ENCODE measurements at places on chromosomes 3 and 15. TPM values are rescaled to one million over a fixed set of nuclear protein-coding genes. Genes with fewer than 3 reads are reported as not detected.
A peak's percentile ranks its signal among the peaks of the same experiment; 100 is the strongest.

DNASE1L3 gene
- total RNA-seq: not detected

RLBP1 gene
- total RNA-seq: not detected

ALDH1A2 gene
- not detected for total RNA-seq

- H3K4me1 ChIP-seq: peaks cover 6% of the 10 kb centered on the region
- no peak overlapping the region for H3K4me3 ChIP-seq
- no peak overlapping the region for H3K27ac ChIP-seq
Observed at GRCh38 chr15:70580958-70581357, 182.4 kb downstream of the UACA start.

DNA sequence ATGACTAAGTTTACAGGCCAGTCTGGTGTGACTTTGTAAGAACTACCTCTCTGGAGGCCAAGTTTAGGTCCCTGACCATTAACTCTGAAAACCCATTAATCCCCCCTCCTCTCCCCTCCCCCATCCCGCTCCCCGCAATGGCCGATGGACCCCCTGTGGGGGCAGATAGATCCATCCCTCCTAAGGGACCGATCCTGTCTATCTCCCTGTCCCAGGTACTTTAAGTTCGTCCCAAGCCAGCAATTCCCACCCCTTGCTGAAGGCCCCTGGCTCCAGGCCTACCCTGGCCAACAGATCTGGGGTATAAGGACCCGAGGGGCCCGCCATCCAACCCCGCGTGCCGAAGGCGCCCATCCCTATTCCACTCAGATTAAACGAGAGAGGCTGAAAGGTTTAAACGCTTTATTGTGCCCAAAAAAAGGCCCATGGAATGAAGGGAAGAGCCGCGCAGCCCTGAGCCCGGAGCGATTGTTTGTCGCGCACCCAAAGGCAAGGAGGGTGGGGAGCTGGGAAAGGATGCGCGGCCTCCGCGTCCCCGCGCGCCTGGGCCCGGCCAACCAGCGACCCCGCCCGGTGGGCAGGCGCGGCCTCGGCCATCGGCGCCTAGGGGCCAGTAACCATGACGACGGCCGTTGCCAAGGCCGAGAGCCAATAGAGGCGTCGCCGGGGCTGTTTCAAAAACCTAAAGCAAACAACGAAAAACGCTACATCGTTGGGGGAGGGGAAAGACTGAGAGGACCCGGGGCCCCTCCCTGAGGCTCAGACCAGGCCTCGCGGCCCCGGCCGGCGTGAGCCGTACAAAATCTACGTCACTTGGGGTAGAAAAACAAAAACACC is 35.9 kb downstream of the HMCES start:
- H3K27ac ChIP-seq: peak overlapping the region; percentile 88
- peak overlapping the region; percentile 85 for H3K4me3 ChIP-seq
- DNase-seq: peak; percentile 96
- no peaks in the 10 kb centered on the region for H3K27me3 ChIP-seq
- H3K36me3 ChIP-seq: no peaks in the 10 kb centered on the region
- no peaks in the 10 kb centered on the region for H3K4me1 ChIP-seq

AMIGO3 gene
- 1.3 TPM for total RNA-seq

DUOXA2 gene
- not detected for total RNA-seq

- H3K4me3 ChIP-seq: no peak overlapping the region
- H3K36me3 ChIP-seq: no peaks in the 10 kb centered on the region
- H3K27ac ChIP-seq: no peak overlapping the region
- DNase-seq: peak; percentile 25
- H3K4me1 ChIP-seq: peaks cover 18% of the 10 kb centered on the region
Observed at GRCh38 chr3:101631098-101631796, 45.7 kb downstream of the ZBTB11 start.

GOLGA8J gene
- total RNA-seq: not detected

SMCO1 gene
- total RNA-seq: not detected

DNA sequence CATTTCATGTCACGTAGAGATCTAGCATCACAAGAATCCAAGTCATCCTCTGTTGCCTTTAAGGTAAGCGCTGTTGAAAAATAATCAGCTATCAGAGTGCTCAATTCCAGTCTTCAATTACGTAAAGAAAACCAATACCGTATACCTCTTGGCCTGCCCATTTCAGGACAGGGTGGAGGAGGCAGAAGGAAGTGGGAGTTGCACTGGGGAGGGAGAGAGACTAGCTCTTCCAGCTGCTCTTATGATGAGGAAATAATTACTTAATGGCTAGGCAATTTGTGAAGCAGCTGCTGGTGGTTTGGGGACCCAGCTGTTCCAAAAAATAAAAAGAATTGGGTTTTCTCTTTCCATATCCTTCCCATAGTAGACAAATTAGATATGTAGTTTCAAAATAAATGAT is 365.8 kb upstream of the MCTP2 start:
- H3K27ac ChIP-seq: no peak overlapping the region
- no peak for DNase-seq
- no peaks in the 10 kb centered on the region for H3K27me3 ChIP-seq
- H3K4me1 ChIP-seq: no peaks in the 10 kb centered on the region

DNA sequence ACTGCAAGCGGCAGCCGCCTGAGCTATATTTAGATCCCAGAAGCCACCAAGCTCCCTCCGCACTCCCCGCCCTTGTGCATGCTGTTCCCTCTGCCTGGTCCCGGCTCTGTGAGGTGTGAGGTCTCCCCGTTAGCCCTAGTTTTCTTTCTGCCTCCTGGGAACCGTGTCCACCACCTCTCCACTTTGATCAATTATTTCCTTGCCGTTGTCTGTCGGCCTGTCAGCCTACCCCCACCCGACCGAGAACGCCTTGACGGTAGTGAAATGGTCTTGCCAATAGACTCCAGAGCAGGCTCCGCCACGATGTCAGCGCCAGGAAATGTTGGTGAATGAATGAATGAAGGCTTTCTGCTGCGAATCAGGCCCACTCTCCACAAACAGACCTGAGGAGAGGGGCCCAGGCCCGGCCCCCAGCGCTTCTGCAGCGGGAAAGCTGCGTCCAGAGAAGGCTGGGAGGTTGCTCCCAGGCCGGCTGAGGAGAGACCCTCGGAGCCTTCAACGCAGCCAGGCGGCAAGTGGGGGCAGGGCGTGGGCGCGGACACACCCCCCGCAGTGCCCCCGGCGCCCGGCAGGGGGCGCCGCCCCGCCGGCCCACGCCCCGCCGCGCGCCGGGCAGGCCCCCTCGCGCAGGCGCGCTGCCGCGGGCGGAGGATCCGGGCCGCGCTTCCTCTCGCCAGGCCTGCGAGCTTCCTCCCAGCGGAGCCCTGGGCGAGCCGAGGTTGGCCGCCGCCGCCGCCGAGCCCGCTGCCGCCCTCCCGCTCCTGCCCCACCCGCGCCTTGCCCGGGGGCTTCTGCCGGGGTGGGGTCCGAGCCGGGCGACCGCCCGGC is at the start of gene CSK:
Gene CSK, plus strand, starts transcription at position 650 of the 828 bp plus-strand sequence. CDS start 16,218 bp downstream, outside the sequence.
- H3K4me1 ChIP-seq: peaks cover 15% of the 10 kb centered on the region
- peak within 1 kb of the TSS; percentile 86 for H3K4me3 ChIP-seq
- peak within 1 kb of the TSS; percentile 22 for H3K27ac ChIP-seq
- DNase-seq: peak; percentile 83
- H3K27me3 ChIP-seq: no peaks in the 10 kb centered on the region

GRCh38 chr15:60411774-60412425 is 14.1 kb upstream of the ANXA2 start:
- no peak overlapping the region for H3K27ac ChIP-seq
- no peaks in the 10 kb centered on the region for H3K36me3 ChIP-seq
- no peaks in the 10 kb centered on the region for H3K27me3 ChIP-seq
- H3K4me3 ChIP-seq: no peak overlapping the region

- no peak overlapping the region for H3K4me3 ChIP-seq
- peaks cover 66% of the 10 kb centered on the region for H3K36me3 ChIP-seq
- H3K4me1 ChIP-seq: no peaks in the 10 kb centered on the region
Observed at GRCh38 chr15:41377978-41378377, 24.3 kb downstream of the NDUFAF1 start.

LYZL4 gene
- total RNA-seq: not detected

DNA sequence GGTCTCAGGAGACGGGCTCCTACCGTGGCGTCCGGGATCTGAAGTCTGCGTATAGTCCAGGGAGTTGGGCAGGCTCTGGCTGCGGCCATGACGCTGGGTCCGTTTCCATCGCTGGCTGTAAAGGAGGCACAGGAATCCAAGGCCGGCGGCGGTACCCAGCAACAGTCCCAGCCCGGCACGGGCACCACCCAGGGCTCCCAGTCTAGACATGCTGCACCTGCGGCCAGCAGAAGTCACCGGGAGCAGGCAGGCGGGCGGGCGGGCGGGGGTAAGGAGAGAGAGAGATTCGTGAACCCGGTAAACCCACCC is 526 bp downstream of the RMDN3 start:
- peaks cover 33% of the 10 kb centered on the region for H3K36me3 ChIP-seq
- no peaks in the 10 kb centered on the region for H3K27me3 ChIP-seq
- no peaks in the 10 kb centered on the region for H3K4me1 ChIP-seq
- peak; percentile 66 for DNase-seq
- H3K27ac ChIP-seq: peak overlapping the region; percentile 92

DNA sequence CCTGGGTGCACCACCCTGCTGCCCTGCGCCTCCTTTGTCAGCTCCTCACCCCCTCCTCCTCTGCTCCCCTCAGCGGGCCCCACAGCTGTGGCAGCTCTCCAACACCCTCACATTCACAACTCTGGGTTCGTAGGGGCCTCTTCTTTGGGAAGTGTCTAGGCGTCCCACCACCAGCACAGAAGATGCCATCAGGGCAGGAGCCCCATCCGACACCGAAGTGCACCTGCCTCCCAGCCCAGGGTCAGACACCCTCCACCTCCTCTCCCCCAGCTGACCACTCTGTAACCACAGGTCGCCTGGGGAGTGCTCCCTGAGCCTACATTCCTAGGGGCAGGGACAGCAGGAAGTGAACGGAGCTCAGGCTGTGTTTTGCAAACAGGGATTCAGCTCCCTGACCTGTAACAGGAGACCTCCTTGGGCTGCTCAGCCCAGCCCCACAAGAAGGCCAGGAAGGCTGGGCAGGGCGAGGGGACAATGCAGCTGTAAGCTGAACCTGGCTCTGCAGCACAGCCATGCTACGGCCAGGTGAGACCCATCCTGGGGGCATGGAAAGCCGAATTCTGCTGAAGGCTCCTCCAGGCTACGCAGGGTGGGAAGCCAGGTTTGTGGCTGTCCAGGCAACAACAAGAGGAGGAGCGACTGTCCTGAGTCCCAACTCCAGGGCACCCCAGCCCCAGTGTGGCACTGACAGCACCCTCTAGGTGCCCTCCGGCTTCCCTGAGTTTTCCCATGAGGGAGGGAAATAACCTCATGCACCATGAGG is 269.0 kb downstream of the GOLGA6L6 start:
- no peaks in the 10 kb centered on the region for H3K4me1 ChIP-seq
- H3K4me3 ChIP-seq: peak overlapping the region; percentile 53
- no peaks in the 10 kb centered on the region for H3K36me3 ChIP-seq
- no peak for DNase-seq
- H3K27me3 ChIP-seq: no peaks in the 10 kb centered on the region
- no peak overlapping the region for H3K27ac ChIP-seq

DNA sequence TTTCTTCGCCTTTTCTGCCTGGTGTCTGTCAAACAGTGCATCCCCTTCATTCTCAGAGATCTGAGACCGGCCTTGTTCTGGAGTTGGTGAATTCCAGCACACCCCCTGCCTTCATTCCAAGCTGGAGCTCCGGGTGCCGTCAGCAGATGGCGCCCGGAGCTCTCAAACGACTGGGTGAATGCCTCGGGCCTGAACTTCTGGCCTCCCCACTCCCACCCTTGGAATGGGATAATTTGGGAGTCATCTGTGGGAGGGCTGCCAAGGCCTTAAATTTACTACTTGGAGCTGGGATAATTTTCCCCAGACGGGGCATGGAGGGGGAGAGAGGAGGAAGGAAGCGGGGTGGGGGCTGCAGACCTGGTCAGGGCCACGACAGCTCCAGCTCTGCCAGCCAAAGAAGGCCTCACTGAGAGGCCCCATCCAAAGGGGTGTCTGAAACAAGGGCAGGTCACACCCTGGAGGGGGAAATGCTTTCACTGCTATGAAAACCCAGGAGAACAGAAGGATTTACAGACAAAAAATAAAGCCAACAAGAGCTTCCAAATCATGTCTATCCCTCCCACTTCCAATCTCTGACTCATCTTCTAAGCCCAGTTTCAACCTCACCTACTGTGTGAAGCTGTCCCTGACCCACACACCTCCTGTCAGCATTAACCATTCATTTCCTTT is 187.9 kb downstream of the OPA1 start:
- no peak overlapping the region for H3K27ac ChIP-seq
- no peaks in the 10 kb centered on the region for H3K36me3 ChIP-seq
- peaks cover 30% of the 10 kb centered on the region for H3K4me1 ChIP-seq
- no peaks in the 10 kb centered on the region for H3K27me3 ChIP-seq
- peak; percentile 93 for DNase-seq
- H3K4me3 ChIP-seq: no peak overlapping the region

DNA sequence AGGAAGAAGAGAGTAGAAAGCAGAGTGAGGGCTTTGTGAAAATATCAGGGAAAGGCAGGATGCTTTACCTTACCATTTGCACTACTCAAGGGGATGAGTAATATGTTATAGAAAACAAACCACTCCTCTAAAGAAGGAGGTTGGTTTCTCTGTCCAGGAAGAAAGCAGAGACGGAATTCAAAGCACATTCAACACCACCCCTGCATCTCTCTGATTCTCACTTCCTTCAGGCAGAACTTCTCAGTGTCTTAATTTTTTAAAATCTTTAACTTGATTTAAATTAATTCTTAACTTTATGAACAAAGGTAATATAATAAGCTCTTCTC is 82.4 kb downstream of the NR2F2 start:
- DNase-seq: no peak
- peaks cover 100% of the 10 kb centered on the region for H3K27me3 ChIP-seq
- H3K36me3 ChIP-seq: no peaks in the 10 kb centered on the region
- no peak overlapping the region for H3K27ac ChIP-seq
- peaks cover 7% of the 10 kb centered on the region for H3K4me1 ChIP-seq

- no peaks in the 10 kb centered on the region for H3K4me1 ChIP-seq
- H3K4me3 ChIP-seq: no peak overlapping the region
- H3K36me3 ChIP-seq: no peaks in the 10 kb centered on the region
- DNase-seq: peak; percentile 83
- H3K27ac ChIP-seq: peak overlapping the region; percentile 70
- peaks cover 13% of the 10 kb centered on the region for H3K27me3 ChIP-seq
Observed at GRCh38 chr3:50364573-50365079, 5.3 kb upstream of the TMEM115 start.

PLAAT1 gene
- 9.2 TPM for total RNA-seq

GRCh38 chr3:72448375-72448823 is 399.8 kb downstream of the SHQ1 start:
- H3K27ac ChIP-seq: no peak overlapping the region
- no peaks in the 10 kb centered on the region for H3K27me3 ChIP-seq
- no peak overlapping the region for H3K4me3 ChIP-seq
- H3K4me1 ChIP-seq: peaks cover 10% of the 10 kb centered on the region

UROC1 gene
- not detected for total RNA-seq

DNAH12 gene
- total RNA-seq: 0.68 TPM

NANOGP8 gene
- 12.3 TPM for total RNA-seq

FBXW12 gene
- total RNA-seq: 0.13 TPM

DNA sequence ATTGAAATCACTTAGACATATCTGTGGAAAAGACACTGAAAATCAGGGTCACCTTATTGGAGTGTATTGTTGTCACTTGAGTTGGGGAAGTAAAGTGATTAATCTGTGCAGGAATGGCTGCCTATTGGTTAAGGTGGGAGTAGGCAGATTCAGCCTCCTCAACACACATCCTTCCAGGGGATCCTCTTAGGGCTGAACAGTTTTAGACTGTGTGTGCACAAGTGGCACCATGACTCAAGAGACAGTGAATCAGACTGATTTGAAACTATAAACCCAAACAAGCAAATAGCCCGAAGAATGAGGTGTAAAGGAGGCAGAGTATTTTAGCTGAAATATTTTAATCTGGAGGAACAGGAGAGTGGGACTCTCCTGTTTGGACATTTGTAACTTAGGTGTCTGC is 4.9 kb downstream of the ABHD17C start:
- H3K4me1 ChIP-seq: no peaks in the 10 kb centered on the region
- no peak overlapping the region for H3K4me3 ChIP-seq
- H3K36me3 ChIP-seq: peaks cover 13% of the 10 kb centered on the region

GABRG3 gene
- total RNA-seq: 0.53 TPM
